T-cell (primary cell): ENCODE measurements at places on chromosomes 1 and 21.

GRCh38 chr1:42336978-42337377 lies 1.9 kb upstream of the FOXJ3 start:
- no peak for DNase-seq

- no peak for DNase-seq
Measured at GRCh38 chr1:101465941-101466340, 229.1 kb downstream of the S1PR1 start.

DNA sequence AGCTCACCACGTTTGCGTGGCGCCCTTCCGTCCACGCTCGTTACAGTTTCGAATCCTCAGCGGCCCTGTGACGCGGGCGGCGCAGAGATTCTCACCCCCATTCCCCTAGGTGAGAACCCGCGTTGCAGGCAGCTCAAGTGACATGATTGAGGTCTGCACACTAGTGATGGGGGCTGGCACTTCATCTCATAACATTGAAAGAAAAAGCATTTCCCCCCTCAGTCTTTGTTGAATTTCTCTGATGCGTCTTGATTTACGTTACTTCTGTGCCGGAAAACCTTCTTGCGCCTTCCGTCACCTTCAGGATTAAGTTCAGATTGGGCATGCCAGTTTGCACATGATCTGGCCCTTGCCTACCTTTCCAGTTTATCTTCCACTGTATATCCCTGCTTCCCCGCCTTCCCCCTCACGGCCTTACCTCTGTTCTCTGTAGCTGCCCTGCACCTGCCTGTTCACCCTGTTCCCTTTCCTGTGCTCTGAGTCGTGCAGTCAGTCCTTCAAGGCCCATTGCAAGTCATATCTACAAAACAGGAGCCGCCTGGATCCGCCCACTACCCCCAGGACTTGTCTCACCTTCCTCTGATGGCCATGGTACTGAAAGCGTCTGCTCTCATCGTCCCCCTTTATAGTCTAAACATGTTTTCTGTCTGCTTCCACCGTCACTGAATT lies 1.1 kb downstream of the CTPS1 start:
- DNase-seq, result peak; percentile 59

- no peak for DNase-seq
Measured at GRCh38 chr1:22026924-22027289, 25.4 kb downstream of the CELA3A start.

DNA sequence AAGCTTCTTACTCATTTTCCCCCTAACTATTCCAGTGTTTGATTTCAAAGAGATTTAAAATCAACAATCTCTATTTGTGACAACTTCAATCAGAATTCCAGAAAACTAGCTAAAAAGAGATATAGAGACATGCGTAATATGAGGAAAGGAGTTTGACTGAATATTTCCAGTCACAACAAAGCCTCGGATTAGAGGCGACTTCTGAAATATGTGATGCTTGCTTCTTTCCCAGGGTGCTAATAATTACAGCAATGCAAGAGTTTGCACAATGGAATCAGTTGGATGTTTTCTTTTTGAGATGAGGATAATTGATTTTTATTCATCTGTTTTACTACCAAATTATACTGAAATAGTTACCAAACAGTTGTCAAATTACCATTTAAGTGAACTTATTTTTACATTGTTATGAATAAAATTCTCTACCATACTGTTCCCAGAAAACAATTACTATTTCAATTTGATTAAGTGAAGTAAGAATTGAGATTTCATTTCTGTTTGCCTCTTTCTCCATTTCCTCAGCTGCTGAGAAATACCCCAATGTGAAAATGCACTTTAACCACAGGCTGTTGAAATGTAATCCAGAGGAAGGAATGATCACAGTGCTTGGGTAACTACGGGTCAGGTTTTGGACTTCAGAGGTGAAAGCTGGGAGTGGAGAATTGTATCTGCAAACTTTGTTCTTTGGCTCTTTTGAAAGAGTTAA lies 28.1 kb downstream of the KMO start:
- no peak for DNase-seq

GRCh38 chr1:225999912-226000337 lies 782 bp upstream of the SDE2 start:
- DNase-seq, result peak; percentile 77

- DNase-seq, result no peak
Measured at GRCh38 chr1:232445361-232446106, 184.4 kb downstream of the SIPA1L2 start.

DNA sequence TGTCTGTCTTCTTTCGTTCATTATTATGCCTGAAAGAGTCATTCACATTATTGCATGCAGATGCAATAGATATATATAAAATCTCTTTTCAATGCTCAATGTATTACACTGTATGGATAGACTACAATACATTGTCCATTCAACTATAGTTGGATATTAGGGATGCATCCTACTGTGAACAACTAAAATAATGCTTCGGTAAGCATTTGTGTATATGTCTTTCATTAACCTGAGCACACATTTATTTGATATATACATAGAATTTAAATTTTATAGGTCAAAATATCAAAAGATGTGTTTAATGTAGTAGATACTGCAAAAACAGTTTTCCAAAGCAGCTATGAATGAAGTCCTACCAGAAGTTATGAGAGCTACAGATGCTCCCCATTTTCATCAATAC lies 8.9 kb downstream of the PLD5 start:
- no peak for DNase-seq

DNA sequence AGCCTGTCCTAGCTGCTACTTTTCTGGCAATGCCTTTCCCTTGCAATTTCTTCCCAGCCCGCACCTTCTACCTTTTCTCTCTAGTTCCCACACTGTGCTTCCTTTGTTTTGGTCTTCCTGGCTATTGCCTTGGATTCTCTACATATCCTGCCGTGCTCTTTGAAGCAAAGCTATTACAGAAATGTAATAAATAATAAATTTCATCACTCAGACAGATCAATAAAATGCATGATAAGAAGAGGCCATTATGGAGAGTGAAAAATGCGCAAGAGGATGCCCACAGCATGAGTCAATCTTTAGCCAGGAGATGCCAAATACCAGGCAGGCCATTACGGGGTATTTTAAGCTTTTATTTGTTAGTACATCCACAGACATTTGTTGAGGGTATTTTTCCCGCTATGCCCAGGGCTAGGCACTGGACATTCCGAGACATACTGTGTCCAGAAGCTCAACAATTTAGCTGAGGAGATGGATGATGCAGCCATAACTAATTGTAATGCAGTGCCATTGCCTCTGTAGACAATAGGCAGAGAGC lies 163.6 kb downstream of the ST6GALNAC3 start:
- DNase-seq, result no peak
